ENCODE measurements at places on chromosomes 11 and 22.

DNA sequence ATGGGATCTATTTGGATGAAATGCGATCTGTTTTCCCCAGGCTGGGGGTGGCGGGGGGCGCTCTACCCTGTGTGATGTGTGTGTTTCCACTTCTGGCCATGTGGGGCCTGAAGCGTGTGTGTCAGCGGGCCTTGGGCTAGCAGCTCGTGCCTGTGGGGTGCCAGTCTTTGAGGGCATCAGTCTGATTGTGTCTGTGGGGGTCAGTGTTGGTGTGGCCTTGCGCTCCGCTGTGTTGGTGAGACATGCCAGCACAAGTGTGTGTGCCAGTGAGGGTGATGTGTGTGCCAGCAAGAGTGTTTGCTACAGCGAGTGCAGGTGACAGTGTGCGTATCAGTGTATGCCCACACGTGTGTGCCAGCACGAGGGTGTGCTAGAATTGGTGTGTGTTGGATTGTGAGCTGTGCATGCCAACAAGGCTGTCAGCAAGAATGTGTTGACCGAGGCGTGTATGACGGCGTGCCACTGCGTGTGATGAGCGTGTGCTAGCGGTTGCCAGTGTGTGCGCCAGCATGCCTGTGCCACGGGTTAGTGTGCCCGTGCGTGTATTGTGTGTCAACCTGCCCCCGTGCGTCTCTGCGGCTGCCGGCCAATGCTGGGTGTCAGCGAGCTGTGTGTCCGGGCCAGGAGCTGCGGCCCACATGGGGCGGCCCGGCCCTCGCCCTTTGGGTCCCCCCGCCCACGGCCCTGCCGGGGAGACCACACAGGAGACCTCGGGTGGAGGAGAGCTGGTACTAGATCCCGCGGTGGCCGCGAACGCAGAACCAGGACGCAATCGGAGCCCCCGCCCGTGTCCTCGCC is 519 bp downstream of the ARRB1 start:
- no peak for DNase-seq

DNA sequence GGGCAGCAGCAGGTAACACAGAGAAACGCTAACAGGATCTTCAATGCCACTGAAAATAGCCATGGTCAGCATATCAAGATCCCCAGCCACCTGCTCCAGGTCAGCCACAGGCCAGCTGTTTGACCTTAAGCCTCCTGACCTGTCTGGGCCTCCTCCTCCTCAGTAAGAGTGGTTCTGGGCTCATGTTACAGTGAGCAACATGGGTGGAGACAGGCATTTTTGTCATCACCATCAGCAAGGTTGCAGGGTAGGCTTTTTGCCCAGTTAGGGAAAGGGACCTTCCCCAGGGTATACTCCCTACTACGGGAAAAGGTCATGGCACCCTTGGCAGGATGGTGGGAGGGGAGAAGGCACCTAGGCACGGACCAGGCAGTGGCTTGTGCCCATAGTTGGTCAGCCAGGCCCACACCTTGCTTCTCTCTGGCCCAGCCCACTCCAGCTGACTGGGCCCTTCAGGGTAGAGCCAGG is 131.8 kb upstream of the PARVA start:
- no peak for DNase-seq

DNA sequence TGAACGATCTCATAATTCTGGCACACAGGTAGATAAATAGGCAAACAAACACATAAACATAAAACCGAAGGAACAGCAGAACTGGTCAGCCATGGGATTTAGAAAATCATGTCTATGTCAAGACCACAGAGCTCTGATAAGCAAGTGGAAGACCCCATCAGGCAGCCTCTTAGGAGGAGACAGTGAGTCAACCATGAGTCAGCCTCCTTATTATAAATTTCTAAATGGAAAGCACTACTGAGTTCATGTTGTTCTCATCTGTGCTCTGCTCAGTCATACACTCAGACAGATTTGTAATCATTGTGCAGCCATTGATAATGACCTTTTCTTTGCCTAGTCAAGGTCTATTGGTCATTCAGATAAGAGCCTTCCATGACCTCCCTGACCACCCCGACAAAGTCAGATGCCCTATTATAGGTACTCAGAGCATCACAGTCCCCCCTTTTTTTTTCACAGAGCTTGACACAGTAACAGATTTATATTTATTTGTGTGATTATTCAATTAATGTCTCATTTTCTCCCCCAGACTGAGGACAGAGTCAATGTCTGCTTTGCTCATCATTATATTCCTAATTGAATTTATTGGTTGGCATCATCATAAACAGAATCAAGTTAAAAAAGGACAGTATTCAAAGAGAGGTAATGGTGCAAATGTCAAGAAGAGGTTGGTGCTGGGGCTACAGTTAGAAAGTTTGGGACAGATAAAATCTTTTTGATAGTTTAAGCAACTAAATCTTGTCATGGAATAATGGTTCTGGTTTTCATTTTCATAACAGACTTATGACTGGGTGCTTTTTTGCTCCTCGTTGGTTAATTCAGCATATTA is 579.7 kb upstream of the CCDC90B start:
- no peak for DNase-seq

- DNase-seq: no peak
Observed at GRCh38 chr11:128190312-128190711, 397.0 kb downstream of the ETS1 start.

DNA sequence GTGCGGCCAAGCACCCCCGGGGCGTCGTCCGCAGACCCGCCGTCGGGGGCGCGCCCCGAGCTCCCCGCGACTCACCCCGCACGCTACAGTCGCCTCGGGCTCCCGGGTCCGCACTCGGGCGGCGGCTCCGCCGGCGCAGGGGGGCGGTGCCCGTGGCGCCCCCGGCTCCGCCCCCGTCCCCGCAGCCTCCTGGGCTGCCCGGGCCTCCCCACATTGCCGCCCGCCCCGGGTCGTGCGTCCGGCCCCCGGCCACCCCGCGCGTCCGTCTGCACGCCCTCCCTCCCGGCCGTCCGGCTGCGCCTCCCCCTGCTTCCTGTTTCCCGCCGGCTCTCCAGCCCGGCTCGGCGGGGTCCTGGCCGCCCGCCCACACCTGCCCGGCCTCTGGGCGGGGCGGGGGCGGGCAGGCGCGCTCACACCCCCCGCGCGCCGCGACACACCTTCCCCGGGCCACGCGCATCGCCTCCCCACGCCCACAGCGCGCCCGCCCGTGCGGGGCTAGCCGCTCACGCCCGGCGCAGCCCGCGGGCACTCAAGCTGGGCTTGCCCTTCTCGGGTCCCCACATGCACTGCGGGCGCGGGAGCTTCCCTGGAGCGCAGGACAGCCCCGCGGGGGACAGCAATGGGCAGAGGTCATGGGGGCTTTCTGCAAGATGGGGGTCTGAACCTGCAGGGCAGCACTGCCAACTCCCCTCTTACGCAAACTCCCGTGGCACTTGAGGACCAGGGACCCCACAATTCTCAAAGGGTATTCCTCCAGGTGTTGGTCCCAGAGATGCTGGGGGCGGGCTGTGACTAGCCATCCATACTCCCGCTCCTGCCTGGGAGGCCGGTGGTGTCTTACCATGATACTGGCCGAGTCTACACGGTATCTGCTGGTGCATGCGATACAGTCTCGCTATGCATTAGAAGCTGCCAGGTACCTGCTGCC is at the start of gene CARD10:
TSS of gene CARD10 (minus strand) at position 148 of the 928 bp plus-strand sequence. CDS start 215 bp downstream, outside the sequence.
- DNase-seq: no peak

- no peak for DNase-seq
Observed at GRCh38 chr11:35909511-35910265, 34.2 kb upstream of the LDLRAD3 start.

- DNase-seq: peak; percentile 51
Observed at GRCh38 chr11:15199693-15200092, 85.0 kb downstream of the INSC start.

- DNase-seq: peak; percentile 45
Observed at GRCh38 chr22:37623075-37624016, 14.7 kb downstream of the GGA1 start.

- DNase-seq: peak; percentile 61
Observed at GRCh38 chr11:115501893-115502589, 2.2 kb downstream of the CADM1 start.

- DNase-seq: no peak
Observed at GRCh38 chr11:115124786-115125185, 379.4 kb downstream of the CADM1 start.

GRCh38 chr11:6611092-6611962 is 689 bp downstream of the TAF10 start:
- DNase-seq: no peak

Data from NCI-H1105 (cell line).